CD4-positive, alpha-beta T cell treated with Interleukin-2 at 100 ng/mL for 4 hours (primary cell): ENCODE measurements at places on chromosomes 16 and 17.

- DNase-seq = no peak
Observed at GRCh38 chr16:83328936-83329335, 478.8 kb upstream of the HSBP1 start.

- DNase-seq = no peak
Observed at GRCh38 chr16:4385789-4386450, 14.3 kb downstream of the VASN start.

DNA sequence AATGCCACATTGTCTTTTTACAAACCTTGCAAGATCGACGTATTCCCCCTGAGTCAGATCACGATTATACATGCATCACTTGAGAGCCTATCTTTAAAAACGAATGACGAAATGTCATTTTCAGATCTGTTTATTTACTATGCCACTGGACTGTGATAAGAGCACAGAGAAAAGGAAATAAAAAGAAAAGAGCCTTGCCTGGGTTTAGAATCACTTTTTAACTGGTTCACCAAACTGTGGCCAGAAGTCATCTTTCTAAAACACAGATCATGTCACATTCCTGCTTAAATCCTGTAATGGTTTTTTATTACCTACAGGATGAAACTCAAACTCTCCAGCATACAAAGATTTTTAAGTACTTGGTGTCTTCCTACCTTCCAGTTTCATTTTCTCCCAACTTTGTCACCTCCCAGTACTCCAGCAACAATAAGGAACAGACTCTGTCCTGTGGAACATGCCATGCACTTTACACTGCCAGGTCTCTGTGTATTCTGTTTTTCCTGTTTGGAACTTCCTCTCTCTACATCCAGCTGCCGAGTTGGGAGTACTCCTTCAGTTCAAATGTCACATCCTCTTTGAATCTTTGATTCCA lies 91.5 kb downstream of the SNX11 start:
- no peak for DNase-seq

GRCh38 chr17:64326420-64327054 lies 63.5 kb upstream of the TEX2 start:
- no peak for DNase-seq

DNA sequence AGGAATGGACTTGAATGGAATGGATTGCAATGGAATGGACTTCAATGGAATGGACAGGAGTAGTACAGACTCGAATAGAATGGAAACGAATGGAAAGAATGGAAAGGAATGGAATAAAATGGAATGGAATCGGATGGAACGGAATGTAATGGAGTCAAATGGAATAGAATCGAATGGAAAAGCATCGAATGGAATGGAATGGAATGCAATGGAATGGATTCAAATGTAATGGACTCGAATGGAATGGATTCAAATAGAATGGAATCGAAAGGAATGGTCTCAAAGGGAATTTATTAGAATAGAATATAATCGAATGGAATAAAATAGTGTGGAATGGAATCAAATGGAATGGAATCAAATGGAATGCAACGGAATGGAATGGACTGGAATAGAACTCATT lies 484.9 kb upstream of the WSB1 start:
- no peak for DNase-seq

GRCh38 chr16:27462846-27463682 lies 61.1 kb downstream of the IL21R start:
- no peak for DNase-seq

GRCh38 chr17:46106966-46107644 lies 86.1 kb downstream of the KANSL1 start:
- DNase-seq = no peak

DNA sequence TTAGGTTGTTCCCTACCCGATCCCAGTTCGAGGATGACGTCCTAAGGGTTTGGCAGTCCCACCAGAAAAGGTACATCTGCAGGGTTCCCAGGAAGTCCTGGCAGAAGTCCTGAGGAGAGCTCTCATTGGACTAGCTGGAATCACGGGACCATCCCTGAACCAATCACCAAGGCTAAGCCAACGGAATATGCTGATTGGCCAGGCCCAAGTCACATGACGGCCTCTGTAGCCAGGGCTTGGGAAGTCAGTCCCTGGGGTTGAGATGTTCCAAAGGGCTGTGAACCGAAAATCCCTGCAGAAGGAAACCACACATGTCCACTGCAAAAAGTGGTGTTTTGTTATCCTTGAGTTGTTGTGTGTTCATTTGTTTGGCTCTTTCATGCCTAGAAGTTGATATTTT lies 68.2 kb upstream of the ZNF423 start:
- no peak for DNase-seq

- no peak for DNase-seq
Observed at GRCh38 chr16:87216841-87217275, 100.3 kb downstream of the C16orf95 start.

- DNase-seq = no peak
Observed at GRCh38 chr17:10620823-10621222, 36.3 kb downstream of the MYH3 start.

DNA sequence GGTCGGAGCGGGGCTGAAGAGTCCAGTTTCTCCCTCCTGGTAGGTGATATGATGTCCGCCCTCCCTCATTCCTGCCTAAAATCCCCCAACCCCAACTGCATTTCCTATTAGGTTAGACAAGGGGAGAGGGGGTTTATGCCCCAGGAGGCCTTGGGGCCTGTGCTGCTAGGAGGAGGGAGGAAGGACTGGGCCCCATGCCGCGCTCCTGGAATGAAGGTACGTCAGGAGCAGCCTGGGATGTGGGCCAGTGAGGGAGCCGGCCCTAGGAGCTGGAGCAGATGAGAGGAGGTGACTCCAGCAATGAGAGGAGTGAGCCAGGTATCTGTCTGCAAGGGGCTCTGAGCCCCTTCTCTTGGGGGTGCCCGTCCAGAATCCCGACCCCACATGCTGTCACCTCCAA lies 46.9 kb upstream of the CDC42EP4 start:
- DNase-seq = no peak

- no peak for DNase-seq
Observed at GRCh38 chr16:83714286-83714685, 93.5 kb upstream of the HSBP1 start.

DNA sequence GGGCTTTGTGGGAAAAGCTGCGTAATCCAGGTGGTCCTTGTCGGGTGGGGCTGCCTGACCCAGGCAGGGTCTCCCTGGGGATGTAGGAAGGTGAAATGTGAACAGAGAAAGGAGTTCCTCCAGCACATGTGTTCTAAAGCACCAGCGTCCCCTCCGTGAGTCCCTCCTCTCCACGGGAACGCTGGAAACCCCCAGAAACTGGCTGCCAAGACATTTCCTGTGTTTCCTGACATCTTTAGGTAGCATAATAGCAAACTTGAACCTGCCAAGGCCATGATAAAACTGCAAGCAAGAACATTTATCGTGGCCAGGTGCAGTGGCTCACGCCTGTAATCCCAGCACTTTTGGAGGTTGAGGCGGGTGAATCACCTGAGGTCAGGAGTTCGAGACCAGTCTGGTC lies 12.6 kb upstream of the PYDC1 start:
- no peak for DNase-seq

DNA sequence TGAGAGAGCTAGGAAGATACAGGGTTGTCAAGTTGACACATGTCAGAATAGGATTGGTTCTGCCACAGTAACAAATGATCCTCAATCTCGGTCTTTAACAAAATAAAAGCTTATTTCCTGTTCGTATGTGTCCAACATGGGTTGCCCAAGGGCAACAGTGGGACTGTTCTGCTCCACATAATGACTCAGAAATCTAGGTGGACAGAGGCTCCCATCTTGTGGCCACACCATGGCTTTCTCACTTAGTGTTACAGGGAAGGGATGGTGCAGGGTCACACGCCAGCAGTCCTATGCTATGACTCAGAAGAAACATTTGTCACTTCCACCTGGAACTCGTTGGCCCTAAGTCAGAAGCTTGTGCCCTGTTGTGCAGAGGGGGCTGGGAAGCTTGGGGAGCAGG lies 364.9 kb downstream of the SNX29 start:
- DNase-seq = no peak

GRCh38 chr16:4404967-4405696 lies 11.3 kb downstream of the CORO7 start:
- DNase-seq = no peak

- DNase-seq = peak; percentile 79
Observed at GRCh38 chr16:2715519-2715918, 4.5 kb downstream of the PRSS27 start.

DNA sequence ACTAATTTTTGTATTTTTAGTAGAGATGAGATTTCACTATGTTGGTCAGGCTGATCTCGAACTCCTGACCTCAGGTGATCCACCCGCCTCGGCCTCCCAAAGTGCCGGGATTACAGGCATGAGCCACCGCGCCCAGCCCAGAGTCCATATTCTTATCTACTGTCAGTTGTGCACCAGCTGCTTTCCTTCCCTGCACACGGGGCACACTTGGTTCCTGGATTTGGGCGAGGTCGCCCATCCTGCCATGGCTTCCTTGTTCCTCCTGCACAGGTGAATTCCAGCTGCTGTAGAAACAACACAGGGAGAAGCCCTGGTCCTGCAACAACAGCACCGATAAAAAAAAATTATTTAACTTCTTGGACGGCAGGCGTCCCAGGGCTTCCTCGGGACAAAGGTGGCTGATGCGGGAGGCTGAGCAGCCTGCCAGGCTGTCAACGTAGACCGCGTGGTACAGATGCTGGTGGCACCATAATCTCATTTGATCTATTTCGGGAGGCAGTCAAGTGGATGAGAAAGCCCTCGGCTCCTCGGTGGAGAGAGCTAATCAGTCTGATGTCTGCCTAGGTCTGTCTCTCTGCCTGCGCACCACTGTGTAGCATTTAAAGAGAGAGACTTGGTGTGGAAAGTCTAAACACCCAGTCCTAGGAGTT lies 19.1 kb downstream of the RGS9 start:
- no peak for DNase-seq

- no peak for DNase-seq
Observed at GRCh38 chr17:34567691-34568465, 11.5 kb upstream of the TMEM132E start.

DNA sequence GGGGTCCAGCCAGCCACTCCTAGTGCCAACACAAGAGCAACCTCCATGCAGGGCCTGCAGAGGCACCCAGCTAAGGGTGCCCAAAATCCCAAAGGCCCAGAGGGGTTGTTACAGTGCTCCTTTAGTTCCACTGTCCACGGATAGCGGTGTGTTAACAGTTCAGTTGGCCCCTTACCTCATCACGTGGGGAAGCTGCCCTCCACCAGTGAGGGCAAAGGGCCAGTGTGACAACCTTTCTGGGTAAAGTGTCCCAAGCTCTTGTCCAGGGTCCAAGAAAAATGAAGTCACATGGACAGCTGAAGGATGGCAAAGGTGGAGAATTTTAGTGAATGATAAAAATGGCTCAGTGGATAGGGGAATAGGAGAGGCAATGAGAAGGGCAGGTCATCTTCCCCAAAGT lies 8.7 kb upstream of the MKS1 start:
- DNase-seq = no peak

DNA sequence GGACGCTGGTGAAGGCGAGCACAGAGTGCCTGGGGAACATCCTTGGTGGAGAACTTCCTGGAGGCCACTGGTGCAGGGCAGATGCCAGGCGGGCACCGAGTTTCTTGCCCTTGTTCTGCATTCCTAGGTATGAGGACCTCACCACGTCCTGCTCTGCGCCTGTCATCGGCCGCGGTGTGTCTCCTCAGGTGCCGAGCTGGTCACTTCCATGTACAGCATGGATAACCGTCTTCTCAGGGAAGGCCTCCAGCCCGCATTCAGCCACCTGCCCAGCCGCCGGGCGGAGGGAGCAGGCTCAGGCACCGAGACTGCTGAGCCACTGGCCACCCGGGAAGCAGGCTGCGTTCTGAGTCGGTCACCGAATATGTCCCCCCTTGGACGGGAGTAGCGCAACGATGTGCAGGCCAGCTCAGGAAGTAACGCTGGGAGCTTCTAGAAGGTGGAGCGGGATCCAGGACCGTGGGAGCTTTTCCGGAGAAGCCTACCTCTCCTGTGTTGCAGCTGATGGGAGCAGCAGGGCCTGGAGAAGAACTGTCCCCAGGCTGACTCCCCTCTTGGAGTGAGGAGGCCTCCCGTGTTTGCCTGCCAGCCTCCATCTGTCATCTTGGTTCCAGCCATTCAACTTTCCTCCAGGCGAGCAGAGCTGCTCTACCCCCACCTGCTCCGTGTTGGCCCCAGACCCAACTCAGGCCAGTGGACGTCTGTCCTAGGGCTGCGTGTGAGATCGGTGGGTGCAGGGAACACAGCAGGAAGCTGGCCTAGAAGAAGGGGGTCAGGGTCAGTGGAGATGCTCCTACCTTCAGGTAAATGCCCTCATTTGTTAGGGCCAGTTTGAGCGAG lies 2.1 kb upstream of the BAIAP2 start:
- DNase-seq = no peak

DNA sequence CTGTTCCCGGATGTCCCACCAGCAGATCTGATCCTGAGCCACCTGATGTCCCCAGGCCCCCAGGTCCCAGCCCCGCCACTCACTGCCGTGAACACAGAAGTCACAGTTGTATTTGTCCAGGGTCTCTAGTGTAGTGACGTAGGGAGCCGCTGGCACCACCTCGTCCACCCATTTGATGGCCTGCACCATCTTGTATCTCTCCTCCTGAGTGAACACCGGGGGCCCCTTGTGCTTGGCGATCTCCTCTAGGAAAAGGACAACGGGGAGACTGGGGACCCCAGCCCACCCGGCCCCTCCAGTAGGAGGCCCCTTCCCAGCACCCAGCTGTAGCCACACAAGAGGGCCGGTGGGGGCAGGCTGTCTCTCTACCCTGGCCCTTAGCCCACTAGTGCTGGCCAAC lies 2.4 kb downstream of the PCYT2 start:
- DNase-seq = no peak

- DNase-seq = peak; percentile 64
Observed at GRCh38 chr16:84277244-84277823, 17.3 kb upstream of the WFDC1 start.

GRCh38 chr17:10018461-10018891 lies 113.4 kb upstream of the RCVRN start:
- DNase-seq = no peak
